ENCODE measurements at places on chromosomes 6 and 20.

DNA sequence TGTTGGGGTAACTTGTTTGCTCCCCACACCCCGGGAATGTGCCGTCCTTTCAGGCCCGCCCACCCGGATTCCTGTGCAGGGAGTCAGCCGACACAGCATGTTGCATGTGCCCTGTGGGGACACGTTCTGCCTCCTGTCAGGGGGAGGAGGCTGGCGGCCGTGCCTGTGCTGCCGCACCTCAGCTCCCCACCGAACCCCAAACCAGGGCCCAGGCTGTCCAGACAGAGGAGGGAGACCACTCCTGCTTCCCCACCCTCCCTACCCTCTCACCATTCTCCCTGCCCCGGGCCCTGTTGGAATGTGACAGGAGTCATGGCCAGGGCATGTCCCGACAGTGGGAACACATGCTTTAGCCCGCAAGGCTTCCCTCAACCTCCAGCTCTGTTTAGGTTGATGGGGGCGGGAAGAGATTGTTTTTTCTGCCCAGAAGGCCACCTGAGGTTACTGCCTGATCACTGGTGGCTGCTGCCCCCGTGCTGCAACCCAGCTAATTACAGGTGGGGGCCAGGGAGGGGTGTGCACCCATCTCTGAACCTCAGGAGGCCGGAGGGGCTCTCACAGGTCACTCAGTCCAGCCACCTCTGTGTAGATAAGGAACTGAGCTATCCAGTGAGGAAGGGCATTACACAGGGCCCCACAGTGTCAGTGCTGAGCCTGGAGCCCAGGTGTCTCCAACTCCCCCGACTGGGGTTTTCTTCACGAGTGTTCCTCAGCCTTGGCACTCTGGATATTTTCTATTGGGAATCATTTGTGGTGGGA, 13.6 kb downstream of the LRRC73 start:
- peak; percentile 39 for DNase-seq

GRCh38 chr6:134481966-134482365, 164.1 kb upstream of the SGK1 start:
- no peak for DNase-seq

DNA sequence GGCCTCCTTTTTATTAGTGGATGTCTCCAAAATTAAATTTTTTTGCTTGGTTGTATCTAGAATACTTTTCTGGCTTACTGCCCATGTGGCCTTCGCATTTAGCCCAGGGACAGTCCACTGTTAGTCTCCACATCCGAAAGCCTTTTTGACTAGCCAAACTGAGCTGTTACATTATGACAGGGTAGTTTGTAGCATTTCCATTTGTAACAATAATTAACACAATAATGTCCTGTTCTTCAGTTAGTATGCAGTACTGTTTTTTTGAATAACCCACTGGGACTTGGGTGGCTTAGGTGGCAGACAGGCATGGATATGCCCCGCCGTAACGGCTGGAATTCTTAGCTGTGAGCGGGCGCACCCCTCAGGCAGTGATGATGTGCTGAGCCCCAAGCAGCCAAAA, 12.7 kb upstream of the BTN3A2 start:
- no peak for DNase-seq

DNA sequence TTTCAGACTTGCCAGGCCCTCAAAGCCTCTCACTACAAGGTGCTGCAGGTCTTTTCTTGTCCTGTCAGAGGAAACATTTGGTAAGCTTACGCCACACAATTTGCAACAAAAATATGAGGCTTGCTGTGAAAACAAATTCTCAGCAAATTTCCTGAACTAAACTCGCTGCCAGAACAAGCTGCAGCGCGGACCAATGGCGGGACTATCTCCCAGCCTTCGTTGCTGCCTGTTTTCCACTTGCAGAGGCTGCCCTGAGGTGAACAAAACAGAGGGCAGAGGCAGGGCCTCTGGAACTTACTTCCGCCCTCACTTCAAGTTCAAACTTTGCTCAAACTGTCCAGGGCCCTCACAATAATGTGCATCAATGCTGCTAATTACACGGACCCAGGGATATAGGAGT, 12.4 kb downstream of the UQCC2 start:
- DNase-seq = no peak

GRCh38 chr6:3280866-3281465, 22.2 kb downstream of the PSMG4 start:
- DNase-seq = no peak

GRCh38 chr6:152474354-152474753, 162.8 kb downstream of the SYNE1 start:
- no peak for DNase-seq

GRCh38 chr6:87968435-87969278, 79.0 kb upstream of the SPACA1 start:
- peak; percentile 34 for DNase-seq

- no peak for DNase-seq
Measured at GRCh38 chr6:79810185-79810705, 137.1 kb downstream of the ELOVL4 start.

DNA sequence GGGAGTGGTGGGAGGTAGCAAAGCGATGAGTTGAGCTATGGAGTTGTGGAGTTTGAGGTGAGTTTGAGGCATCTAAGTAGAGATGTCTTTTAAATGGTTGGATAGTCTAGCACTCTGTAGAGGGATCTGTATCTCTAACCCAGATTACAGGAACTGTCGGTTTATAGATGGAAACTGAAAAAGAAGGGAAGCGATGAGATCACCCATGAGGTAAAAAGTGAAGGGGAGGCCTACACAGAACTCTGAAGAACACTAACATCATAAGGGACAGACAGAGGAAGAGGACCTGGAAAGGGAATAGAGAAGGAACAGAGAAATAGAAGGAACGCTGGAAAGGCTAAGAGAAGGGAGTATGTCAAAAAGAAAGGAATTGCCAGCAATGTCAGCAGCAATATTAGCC, 2.5 kb downstream of the HINT3 start:
- DNase-seq = no peak

GRCh38 chr6:44618371-44618770, 230.9 kb downstream of the CDC5L start:
- DNase-seq = no peak

GRCh38 chr20:13401596-13401995, 180.5 kb downstream of the ISM1 start:
- DNase-seq = no peak

DNA sequence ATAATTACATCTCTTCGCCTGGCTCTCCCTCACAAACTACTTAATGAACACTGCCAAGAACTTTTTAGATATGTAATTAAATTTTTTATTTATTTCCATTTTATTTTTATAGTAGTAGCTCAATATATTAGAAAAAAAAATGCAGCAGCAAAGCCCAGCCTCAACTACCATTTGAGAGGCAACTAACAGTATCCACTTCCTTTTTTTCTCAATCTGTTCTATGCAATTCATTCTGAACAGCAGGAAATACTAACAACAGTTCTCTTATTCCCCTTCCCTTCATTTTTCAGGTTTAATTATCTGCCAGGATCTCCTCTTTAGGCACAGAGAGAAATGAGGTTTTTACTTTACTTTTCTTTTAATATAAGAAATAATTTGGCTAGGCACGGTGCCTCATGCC, 112.7 kb downstream of the ZNF217 start:
- no peak for DNase-seq

- DNase-seq = no peak
Measured at GRCh38 chr20:9087531-9088217, 18.8 kb downstream of the PLCB4 start.

- no peak for DNase-seq
Measured at GRCh38 chr6:106913111-106913510, 61.4 kb downstream of the CD24 start.

DNA sequence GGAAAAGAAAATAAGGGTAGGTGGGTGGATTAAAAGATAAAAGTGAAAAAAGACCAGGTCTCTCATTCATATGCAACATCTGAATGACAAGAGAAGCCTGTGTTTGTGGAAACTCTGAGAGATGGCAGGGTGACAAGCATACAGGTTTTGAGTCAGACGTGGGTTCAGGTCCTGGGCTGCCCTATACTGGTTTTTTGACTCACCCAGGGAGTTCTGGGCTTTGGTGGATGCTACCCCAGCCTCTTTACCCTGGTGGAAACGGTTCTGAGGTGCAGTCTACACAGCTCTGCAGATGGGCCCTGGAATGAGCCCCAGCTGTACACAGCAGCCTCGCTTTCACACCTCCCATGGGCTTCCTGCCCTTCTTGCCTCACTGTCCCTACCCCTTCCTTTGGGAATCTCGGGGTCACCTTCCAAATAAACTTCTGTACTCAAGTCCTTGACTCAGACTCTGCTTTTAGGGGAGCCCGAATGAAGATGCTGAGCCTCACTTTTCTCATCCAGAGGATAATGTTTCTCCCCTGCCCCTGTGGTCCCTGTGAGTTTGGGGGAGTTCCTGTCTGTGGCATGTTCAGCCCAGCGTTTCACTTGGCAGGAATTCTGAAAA, 77.7 kb upstream of the CLDN20 start:
- no peak for DNase-seq

- no peak for DNase-seq
Measured at GRCh38 chr20:14562981-14563380, 225.6 kb upstream of the FLRT3 start.

DNA sequence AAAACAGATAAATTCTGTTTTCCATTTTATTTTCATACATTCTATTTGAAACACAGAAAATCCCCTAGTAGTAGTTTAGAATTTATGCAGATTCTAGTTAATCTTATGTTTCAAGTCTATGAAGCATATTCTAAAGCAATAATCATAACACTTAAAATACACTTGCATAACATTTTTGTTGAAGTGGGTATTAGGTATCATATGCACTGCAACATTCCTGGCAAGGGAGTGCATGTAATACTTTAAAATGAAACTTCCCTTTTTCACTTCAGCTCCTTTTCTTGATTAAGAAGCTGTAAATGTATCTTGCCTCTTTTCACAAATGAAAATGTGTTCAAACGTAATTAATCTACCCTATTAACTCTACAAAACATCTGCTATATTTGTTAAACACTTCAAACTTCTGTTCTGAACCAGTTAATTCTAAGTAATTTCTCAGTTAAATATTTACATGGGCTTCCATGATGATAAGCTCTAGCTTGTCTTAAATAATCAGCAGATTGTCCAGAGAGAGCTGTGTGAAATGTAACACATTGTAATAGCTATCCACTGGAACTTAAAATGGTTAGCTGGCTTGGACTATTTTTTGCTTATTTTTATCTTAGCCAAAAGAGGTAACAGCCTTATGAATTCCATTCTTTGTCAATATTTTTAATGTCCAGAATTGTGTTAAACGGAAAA, 192.8 kb downstream of the COL19A1 start:
- no peak for DNase-seq

DNA sequence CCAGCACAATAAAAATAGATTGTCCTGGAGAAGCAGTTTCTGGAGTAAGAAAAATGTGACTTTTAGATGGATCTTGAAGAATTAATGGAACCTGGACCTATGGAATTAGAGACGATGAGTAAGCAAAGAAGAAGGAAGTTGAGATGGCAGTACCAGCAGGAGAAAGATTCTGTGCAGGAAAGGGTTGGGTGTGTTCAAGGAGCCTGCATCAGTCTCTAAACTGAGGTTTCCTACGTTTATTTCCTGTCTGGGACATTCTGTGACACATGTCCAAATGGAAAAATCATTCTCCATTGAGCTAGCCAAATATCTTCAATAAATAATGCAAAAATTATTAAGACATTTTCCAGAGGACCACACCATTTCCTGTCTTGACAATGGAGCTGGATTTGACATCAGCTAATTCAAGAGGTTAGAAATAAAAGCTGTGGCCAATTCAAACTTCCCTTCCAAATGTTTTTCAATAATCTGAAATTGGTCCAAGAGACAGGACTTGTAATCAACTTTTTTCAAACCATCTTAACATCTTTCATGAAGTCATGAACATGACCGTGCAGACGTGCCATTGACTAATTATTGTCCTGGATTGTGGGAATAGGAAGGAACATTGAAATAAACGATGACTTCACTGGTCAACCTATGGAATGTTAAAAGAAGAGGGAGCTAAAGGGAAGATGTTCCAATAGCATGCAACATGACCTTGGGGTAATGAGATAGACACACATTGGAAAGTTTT, 198.3 kb downstream of the ZNF217 start:
- no peak for DNase-seq

DNA sequence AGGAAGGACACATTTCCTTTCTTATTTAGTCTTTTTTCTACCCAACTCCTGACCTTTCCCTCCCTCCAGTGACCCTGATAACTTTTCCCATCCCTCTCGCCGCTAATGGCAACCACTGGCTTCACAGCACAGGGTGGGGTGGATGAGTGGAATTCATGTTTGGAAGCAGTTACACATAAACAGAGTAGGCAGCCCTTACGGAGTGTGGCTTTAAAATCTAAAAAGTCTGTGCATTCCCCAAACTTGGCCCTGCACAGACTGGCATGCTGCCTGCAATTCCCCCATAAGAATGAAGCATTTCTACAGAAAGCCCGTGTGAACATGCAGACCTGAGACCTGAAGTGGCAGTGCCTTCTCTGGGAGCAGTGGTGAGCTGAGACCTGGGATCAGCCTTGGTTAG, 275.9 kb upstream of the PRND start:
- DNase-seq = no peak

- no peak for DNase-seq
Measured at GRCh38 chr6:84492241-84493165, 265.1 kb upstream of the CEP162 start.

DNA sequence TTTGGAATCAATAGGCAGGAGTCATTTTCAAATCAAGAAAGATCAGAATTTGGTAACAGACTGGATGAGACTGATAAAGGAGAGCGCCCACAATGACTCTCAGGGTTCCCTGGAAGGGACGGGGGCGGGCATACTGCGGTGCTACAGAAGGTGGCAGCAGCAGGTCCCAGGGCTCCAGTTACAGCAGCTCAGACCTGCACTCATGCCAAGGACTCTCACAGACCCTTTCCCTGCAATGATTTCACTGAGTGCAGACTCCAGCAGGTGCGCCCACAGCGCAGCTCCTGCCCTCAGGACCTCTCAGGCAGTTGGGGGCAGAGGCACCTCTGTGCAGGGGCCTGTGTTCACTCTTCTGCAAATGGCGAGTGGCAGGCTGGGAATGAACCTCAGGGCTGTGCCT, 359.8 kb downstream of the ZFAND3 start:
- DNase-seq = no peak

DNA sequence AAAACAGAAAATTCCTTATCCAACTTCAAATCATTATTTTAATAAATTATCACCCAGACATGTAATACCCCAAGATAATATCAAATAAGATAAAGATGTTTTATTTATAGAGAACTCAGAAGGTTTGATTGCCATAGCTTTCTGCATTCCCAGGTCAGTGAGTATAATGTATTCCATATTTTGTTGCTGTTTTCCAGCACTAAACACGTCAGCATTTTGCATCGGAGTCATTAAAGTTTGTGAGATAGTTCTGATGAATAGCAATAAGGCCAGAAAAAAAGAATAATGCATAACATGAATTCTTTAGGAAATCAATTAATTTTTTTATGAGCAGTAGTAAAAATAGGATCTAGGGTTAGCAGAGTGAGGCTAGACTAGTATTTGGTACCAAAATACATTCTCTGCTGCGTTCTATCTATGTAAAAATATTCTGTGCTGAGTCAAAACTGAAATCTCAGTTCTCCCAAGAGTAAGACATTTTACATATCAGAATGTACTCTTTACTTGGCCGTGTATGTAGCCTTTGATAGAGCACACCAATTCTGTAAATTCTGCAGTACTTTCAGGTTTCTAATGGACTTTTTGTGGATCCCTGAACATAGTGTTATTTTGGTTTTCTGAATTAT, 269.9 kb upstream of the AGPAT4 start:
- no peak for DNase-seq

GRCh38 chr20:15700147-15700765, 873.0 kb downstream of the KIF16B start:
- DNase-seq = no peak
